ENCODE measurements at places on chromosomes 11 and 22.

DNA sequence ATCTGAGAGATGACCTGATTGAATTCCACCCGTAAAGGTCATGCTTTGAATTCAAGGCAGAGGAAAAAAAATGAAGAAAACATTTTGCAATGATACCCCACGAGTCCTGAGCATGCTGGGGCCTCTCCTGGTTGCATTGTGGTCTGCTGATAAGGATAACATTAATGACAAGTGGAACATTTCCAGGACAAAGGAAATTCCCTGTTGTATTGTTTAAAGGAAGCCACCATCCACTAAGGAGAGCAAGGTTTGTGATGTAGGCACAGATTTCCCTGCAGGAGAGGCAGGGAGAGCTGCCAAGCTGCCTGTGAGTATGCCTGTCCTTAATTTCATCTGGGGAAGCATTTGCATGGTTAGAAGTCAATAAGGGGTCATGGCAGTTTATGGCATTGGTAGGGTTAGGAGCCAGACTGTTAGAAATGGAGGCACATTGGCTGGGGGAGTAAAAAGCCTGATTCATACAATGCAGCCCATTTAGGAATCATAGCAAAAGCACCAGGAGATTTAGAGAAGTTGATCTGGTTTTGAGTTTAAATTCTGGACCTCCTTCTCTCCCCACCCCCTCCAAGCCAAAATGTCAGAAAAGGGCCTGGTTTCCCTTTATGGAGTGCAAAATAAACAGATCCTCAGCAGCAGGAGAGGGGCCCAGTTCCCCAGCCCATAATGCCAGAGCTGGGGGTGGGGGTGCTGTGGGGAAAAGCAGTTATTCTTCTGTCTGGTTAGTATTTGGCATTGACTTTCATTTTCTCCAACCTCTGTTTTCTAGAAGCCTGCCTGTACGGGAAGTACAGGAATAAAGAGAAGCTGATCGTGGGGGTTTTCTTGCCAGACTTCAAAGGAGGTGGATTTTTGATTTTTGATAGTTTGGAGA, 22.1 kb downstream of the FLI1 start:
- DNase-seq: peak; percentile 61

DNA sequence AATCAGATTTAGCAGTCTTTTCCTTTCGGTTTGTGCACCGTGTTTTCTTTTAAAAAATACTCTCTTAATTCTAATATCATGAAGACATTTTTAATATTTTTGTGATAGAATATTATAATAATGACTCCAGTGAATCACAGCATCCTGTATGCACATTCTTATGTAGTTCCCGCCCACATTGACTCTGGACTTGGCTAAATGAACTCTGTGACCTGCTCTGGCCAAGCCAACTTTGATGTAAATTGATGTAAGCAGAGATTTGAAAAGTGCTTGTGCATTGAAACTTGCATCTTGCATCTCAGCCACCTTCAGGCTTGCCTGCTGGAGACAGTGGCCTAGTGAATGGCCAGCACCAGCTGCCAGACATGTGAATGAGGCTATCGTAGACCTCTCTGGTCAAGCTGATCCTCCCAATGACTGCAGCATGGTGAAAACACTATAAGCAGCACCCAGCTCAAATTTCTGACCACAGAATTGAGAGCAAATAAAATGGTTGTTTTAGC, 29.2 kb upstream of the PGM2L1 start:
- DNase-seq: peak; percentile 38

DNA sequence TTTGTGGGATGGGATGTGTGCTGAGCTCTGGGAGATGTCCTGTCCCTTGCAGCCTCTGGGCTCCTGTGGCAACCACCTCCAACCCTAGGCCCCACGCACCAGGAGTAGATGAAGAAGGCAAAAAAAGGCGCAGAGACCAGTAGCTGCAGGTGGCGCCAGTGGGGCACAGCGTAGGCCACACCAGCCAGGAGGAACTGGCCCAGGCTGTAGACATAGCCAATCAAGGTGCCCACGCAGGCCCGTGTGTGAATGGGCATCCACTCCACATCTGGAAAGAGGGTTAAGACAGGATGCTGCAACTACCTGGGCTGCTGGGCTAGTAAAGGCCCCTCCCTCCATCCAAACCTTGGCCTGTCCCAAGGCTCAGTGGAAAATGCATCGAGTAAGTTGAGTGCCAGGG, 3.0 kb downstream of the SLC22A6 start:
- DNase-seq: no peak

DNA sequence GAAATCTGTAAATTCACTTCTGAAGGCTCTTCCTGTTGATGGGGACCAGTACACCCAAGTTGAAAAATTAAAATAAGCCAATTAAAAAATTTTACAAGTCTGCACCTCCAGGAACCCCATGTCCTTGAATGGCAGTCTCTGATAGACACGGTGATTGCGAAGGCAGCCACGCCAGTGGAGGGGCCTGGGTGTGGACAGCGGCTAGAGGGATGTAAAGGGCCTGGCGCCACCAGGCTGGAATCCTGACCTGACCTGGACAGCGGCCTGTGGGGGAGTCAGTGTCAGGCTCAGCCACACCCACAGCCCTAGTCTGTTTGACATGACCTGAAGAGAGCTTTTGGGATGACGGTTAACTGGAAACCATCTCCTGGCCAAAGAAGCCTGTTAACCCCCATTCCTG, 49.5 kb upstream of the RFPL3 start:
- DNase-seq: no peak

DNA sequence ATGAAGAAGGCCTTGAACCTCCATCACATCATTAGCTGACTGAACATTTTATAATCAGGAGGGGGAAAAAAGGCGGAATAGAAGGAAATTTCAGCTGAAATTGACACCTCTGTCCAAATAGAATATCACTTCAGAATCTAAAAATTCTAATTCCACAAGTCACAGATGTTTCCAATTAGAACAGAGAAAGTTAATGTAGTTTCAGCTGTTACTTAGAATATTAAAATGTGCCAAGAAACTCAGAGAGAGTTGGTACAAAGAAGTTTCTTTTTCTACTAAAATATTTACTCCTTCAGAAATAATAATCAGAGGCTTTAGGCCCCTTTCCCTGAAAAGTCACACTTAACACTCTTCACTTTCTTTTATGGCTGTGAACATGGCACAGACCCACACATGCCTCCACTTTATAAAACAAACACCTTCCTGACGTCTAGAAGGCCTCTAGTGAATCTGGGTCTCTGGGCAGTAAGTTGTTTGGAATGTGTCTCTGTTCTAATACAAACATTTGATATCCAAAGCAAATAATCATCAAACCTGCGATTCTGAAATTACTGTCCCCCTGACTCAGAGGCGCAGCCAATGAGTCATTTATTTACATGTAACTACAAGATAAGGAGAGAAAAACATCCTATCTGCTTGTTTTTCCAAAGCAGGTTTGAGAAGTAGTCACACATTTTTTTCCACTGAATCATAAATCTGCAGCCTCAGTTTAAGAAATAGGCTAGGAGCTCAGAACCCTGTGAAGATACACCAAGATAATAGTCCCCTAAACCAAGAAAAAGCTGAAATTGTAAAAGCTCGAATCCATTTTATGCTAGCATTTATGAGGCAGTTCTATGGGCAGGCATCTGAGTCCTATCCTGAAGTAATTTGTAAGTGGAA, 148.4 kb downstream of the ME3 start:
- peak; percentile 96 for DNase-seq

DNA sequence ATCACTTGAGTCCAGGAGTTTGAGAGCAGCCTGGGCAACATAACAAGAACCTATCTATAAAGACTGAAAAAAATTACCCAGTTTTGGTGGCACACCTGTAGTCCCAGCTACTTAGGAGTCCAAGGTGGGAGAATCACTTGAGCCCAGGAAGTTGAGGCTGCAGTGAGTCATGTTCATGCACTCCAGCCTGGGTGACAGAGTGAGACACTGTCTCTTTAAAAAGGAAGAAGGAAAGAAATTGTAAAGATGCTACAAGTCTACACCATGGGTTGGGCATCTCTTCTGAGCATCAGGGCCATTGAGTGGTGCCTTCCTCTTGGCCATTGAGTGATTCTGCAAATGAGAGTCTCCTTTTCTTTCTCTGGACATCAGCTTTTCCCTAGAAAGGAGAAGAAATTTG, 15.7 kb upstream of the MTMR3 start:
- DNase-seq: no peak

GRCh38 chr11:120272303-120272702, 32.4 kb downstream of the POU2F3 start:
- DNase-seq: no peak

DNA sequence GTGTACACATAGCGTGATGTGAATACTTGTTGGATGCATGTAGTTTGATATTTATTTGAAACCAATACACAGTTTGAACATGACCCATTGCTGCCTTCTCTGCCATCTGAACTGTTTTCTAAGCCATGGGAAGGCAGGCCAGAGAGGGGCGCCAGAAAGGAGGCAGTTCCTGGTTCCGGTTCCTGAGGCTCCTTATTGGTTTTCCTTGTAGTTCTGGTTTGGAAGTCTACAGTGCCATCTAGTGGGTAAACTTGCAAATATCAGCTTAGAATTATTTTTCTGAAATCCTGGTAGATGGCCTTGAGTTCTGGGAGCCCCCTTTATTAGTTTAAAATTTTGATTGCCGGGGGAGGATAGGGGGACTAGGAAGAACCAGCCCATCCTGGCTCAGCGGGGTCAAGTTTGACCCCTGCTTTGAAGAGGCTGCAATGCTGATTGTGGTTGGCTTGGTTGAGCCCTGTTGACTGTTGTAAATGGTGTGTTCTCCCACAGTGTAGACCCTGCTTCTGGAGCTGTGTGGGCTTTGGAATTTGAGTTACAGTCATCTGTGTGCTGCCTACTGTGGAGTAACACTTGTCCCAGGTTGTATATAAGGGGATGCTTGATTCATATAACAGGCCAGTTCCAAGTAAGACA, 48.4 kb downstream of the GRAMD1B start:
- peak; percentile 88 for DNase-seq

- DNase-seq: no peak
These were observed 10.3 kb upstream of the SPON1 start for GRCh38 chr11:13952221-13952620.

DNA sequence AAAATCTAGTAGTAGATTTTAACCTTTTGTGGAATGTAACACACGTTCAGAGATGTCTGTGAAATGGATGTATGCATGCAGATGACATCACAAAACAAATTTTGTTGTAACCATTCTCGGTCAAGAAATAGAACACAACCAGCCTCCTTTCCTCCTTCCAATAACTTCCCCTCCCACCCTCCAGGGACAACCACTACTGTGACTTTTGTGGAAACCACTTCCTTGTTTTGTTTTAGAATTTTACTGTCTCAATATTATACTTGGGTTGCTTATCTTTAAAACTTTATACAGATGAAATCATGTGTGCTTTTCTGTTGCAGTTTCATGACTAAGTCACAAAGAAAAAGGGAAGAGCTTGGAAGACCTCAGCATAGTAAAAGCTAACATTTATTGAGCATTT, 189.4 kb upstream of the NCAM1 start:
- no peak for DNase-seq

DNA sequence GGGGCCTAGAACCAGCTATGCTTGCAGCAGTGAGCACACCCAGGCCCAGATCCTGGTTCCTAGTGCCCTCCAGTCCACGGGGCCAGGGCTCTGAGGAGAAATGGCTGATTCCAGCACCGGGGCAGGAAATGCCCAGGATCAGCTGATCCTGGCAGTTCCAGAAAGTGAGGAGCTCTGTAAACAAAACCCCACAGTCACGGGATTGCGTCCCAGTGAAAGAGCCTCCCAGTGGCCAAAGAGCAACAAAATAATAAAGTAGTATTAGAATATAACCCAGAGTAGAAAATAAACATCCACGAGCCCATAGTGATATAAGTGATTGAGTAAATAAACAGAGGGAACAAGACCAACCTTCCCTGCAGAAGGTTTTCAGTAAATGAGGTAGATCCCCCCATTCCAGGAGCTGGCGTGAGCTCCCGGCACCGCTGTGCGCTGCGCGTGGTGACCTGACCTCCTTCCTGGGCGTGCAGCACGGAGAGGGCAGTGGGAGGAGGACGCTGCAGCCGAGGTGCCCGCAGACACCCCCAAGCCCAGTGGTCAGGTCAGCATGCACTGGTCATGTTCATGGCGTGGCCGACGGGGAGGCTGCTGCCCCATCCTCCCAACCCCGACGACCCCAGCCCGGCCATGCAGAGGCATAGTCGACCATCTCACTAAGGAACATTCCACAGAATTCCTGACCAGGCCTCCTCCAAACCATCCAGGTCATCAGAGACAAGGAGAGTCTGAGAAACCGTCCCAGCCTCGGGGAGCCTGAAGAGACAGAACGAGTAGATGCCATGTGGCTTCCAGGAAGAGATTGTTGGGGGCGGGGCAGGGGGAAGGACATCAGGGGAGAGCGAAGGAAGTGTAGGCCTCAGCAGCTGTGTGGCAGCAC, 19.8 kb downstream of the PTDSS2 start:
- DNase-seq: peak; percentile 91

- DNase-seq: no peak
These were observed 22.3 kb downstream of the TNKS1BP1 start for GRCh38 chr11:57302489-57302888.

GRCh38 chr11:130308886-130309285, 5.8 kb downstream of the ZBTB44 start:
- DNase-seq: peak; percentile 49

DNA sequence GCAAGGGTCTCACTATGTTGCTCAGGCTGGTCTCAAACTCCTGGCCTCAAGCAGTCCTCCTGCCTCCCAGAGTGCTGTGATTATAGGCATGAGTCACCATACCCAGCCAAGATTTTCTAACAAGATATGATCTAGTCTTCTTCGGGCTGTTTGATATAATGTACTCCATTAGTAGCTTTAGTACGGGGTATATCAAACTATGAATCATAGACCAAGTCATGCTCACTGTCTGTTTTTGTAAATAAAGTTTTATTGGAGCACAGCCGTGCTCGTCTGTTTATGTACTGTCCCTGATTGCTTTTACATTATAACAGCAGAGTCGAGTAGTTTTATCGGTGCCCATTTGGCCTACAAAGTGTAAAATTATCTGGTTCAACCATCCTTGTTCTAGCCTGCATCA, 43.9 kb upstream of the GRIK4 start:
- DNase-seq: no peak

GRCh38 chr11:64285885-64286800, 495 bp downstream of the GPR137 start:
- no peak for DNase-seq

- DNase-seq: no peak
These were observed 105.4 kb upstream of the CSNK2A3 start for GRCh38 chr11:11458485-11458884.

- DNase-seq: no peak
These were observed 5.2 kb downstream of the IRAG1 start for GRCh38 chr11:10688401-10688800.

- no peak for DNase-seq
These were observed 9.8 kb downstream of the KCNC1 start for GRCh38 chr11:17744151-17744940.

- DNase-seq: peak; percentile 80
These were observed 110.5 kb downstream of the ATG16L2 start for GRCh38 chr11:72924568-72925190.

GRCh38 chr22:40703736-40704135, 24.5 kb downstream of the MCHR1 start:
- DNase-seq: no peak

GRCh38 chr11:34926101-34926830, 9.8 kb downstream of the PDHX start:
- peak; percentile 74 for DNase-seq

Data from choroid plexus epithelial cell (primary cell).